ENCODE measurements at places on chromosomes 5 and 9.

GRCh38 chr9:94250456-94250855 is 8.6 kb upstream of the ZNF169 start:
- no peak for DNase-seq

- no peak for DNase-seq
Observed at GRCh38 chr5:37838152-37838932, 1.5 kb downstream of the GDNF start.

DNA sequence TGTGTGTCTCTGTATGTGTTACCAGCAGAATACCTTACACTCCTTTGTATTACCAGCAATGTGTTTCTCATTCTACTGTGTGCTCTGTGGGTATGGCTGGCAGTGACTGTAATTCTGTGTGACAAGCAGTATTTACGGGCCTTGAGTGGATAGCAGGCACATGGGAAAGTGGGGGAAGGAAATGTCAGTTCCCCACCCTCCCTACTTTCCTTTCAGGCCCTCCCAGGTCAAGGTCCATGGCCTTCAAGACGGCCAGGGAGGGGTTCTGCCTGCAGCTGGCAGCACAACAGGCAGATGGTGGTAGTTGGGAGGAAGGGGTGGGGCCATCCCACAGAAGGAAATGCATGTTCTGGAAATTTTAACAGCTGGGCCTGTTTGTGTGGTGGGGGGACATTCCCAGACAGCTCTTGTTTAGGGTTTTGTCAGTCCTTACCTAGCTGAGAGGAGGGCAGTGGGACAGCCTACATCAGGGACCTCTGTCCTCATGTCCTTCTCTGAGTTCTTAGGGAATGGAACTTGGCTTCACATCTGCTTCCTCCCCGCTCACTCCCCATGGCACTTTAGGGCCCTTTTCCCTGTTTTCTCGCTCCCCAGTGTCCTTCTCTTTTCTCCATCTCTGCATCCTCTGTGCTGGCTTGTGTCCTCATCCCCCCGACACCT is 14.6 kb upstream of the TNIP1 start:
- no peak for DNase-seq

DNA sequence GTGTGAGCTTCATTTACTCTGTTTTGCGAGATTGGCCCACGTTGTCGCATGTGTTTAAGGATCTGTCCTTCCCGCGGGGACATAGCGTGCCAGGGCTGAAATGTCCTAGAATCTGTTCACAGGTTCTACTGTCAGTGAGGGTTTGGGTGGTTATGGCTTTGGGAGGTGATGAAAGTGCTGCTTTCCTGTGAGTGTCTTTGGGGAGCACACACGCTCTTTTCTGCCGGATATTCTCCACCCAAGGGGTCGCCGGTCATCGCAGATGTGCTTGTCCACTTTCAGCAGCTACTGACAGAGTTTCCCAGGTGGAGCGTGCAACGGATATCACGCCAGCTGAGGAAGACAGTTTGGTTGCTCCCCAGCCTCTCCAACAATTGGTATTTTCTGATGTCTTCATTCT is 32.1 kb downstream of the PROP1 start:
- no peak for DNase-seq

DNA sequence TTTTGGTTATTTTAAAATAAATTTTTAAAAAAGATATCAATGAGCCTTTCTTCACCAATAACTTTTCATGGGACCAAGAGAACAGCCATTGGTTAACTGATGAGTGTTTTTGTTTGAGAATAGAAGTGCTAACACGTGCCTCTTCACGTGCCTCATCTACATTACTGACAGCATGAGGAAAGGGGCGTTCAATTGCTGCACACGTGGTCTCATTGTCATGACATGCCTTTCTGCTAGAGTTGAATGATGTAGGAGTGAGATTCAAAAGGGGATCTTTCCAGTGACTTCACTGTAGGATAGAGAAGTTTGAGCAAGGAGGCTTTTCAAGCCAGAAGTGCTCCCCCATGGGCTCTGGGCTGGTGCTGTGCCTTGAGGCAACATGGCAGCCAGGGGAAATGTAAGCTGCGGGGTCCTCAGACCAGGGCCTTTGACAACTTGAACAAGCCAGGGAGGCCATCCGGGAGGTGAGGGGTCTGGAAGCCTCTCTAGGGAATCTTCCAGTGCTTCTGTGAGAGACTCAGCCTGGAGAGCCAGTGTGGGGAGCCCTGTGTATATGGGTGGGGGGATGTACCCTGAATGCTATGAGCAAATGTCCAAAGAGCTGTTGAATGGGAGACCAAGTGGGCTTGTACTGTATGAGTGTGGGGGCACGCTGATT is 51.2 kb upstream of the FSTL4 start:
- no peak for DNase-seq

GRCh38 chr5:96439477-96440184 is 6.6 kb upstream of the PCSK1 start:
- DNase-seq, result no peak

GRCh38 chr9:89999534-90000370 is 394.9 kb downstream of the GADD45G start:
- peak; percentile 42 for DNase-seq

GRCh38 chr5:177552839-177553455 is 1.4 kb downstream of the FAM193B start:
- no peak for DNase-seq

GRCh38 chr5:16180789-16181082 is 1.1 kb upstream of the MARCHF11 start:
- DNase-seq, result no peak

DNA sequence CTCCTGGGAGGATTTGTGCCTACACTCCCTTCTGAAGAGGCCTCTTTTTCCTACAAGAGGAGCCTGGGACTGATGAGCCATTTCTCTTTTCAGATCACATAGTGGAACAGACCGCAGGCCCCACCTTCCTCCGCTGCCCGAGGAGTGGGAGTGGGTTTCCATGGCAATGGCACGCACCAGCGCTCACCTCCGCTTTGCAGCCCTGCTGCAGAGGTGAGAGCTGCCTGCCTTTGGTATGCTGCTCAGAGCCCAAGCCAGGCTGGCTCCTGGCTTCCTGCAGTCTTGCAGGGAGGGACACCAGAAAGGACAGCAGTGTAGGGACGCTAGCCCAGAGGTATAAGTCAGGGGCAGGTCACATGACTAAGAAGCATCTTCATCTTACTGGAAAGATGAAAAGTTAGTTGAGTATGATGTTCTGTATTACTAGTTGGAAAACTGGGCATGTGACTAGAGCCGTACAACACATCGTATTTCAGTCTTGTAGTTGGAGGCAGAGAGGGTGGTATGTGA is 12.4 kb downstream of the PTTG1 start:
- no peak for DNase-seq

Data from activated CD4-positive, CD25-positive, alpha-beta regulatory T cell treated with anti-CD3 and anti-CD28 coated beads, Interleukin-2, amount 50 U/mL, for 72 hours (primary cell).